Spinal cord (tissue), 10 donors: ENCODE measurements at places on chromosomes 7 and 10. TPM values are rescaled to one million over a fixed set of nuclear protein-coding genes. Genes with fewer than 3 reads are reported as not detected.

Gene LIPM
- total RNA-seq, result not detected

Gene TMEM236
- 0.50 TPM for total RNA-seq

GRCh38 chr7:136687693-136688322 lies 180.6 kb upstream of the CHRM2 start:
- no peak for DNase-seq

GRCh38 chr7:11120068-11120664 lies 146.5 kb downstream of the PHF14 start:
- no peak for DNase-seq

GRCh38 chr7:81004098-81004497 lies 85.2 kb upstream of the SEMA3C start:
- no peak for DNase-seq

GRCh38 chr7:156028521-156028920 lies 216.3 kb upstream of the SHH start:
- no peak for DNase-seq

DNA sequence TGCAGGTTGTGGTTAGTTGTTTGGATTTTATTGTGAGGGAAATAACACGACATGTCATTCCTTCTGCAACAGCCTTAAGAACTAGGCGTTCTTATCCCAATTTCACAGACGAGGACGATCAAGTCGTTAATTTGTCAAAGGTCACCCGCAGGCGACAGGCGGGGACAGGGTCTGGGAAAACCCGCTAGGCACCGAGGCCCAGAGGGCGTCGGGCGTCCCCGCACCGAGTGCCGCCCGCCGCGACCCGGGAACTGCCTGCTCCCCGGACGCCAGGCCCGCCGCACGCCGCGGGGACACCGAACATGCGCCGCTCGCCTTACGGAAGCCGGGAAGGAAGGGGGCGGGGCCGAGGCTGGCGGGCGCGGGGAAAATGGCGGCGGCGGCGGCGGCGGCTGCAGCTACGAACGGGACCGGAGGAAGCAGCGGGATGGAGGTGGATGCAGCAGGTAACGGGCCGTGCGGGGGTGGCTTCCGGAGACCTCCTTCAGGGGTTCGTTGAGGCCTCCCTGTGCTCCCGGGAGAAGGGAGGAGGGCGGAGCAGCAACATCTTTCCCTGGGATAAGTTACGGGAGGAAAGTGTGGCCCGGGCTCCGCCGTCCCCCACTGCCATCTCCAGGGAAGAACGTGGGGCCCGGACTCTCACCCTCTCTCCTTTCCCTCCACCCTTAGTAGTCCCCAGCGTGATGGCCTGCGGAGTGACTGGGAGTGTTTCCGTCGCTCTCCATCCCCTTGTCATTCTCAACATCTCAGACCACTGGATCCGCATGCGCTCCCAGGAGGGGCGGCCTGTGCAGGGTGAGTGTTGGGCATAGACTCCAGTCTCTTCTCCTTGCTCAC lies at the start of gene COPS6:
COPS6 (plus strand) TSS at position 349 of the 837 bp plus-strand sequence; CDS start at position 371, 22 bp downstream.
- peak; percentile 95 for DNase-seq

- DNase-seq, result no peak
Observed at GRCh38 chr10:79143879-79144278, 75.1 kb downstream of the ZMIZ1 start.

- no peak for DNase-seq
Observed at GRCh38 chr10:102457591-102458150, 6.3 kb upstream of the C10orf95 start.

- no peak for DNase-seq
Observed at GRCh38 chr7:51121931-51122425, 194.6 kb downstream of the COBL start.

DNA sequence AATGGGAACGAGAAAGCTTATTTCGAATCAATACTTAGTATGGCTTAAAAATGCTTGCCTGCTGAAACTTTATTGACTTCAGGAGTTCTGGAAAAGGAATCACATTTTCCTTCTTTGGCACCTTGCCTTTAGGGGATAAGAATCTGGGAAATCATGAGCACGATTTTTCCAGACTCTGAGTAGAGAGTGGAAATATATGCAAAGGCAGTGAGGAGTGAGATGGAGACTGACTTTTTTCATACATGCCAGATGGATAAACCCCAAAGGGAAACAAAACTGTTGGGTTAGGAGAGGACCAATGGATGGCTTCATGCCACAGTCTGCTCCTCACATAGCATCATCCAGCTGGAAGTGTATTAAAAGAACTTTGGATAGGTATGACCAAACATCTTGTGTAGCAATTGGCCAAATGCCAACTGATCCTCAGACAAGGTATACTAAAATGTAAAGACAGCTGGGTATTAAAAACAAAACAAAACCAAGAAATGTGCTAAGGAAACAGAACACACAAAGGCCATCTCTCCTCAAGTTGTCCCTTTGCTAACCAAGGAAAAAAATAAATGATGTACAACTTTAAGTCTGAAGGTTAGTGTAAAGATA lies 1.7 kb downstream of the COL28A1 start:
- DNase-seq, result no peak

- no peak for DNase-seq
Observed at GRCh38 chr7:152672626-152673025, 3.3 kb downstream of the XRCC2 start.
